Renal cortical epithelial cell (primary cell): ENCODE measurements at places on chromosomes 1 and 21.

GRCh38 chr21:28215214-28215954 lies 777.3 kb downstream of the LTN1 start:
- no peak for DNase-seq

GRCh38 chr1:160748878-160749269 lies 9.8 kb downstream of the SLAMF7 start:
- no peak for DNase-seq

DNA sequence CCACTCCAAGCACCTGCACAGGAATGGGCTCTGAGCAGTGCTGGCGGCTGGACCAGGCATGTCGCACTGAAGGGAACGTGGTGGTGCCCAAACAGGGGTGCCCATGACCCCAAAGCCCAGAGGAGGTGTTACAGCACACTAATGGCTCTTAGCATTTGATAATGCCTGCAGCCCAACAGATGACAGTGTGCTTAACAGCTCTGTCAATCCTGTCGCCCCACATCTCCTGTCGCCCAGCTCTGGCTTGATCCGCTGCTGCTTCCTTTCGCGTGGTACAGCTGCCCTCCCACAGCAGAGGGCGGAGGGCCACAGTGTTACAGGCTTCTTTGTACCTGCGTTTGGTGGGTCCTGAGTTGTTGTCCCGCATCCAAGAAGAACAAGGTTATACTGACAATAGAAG lies 32.2 kb upstream of the CR1L start:
- DNase-seq: no peak

DNA sequence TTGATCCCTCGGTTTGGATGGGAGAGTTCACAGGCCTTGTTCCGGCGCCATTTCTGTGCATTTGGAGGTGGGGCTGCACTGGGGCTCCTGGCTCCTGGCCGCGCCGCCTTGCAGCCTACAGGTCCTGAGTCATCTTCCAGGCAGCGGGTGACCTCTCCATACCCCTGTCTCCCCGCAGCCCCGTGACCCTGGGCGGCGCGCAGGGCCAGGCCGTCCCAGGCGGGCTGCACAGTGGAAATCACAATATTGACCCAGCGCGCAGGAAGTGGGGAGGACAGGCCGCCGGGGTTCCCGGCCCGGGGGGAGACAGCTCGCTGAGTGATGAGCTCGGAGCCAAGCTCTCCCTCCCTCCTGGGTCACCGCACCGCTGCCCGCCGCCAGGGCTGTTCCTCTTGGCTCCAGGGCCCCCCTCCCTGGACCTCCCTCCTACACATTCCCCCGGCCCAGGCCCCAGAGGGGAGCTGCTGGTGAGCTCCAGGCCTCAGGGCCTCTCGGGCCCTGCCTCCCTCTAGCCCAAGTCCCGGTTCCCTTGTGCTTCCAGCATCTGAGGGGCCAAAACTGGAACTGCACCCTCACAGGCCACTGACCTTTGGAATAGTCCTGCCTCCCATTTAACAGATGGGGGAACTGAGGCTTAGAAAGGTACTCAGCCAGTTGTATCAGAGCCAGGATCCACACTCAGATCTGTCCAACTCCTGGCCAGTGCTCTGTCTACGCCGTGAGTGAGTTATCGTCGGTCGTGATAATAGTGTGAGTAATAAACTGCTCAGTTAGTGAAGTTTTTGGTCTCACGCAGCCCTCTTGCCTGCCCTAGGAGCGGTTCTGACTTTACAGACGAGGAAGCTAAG lies 142.9 kb upstream of the WNT4 start:
- DNase-seq: no peak

GRCh38 chr1:210405316-210405715 lies 76.6 kb downstream of the HHAT start:
- no peak for DNase-seq

DNA sequence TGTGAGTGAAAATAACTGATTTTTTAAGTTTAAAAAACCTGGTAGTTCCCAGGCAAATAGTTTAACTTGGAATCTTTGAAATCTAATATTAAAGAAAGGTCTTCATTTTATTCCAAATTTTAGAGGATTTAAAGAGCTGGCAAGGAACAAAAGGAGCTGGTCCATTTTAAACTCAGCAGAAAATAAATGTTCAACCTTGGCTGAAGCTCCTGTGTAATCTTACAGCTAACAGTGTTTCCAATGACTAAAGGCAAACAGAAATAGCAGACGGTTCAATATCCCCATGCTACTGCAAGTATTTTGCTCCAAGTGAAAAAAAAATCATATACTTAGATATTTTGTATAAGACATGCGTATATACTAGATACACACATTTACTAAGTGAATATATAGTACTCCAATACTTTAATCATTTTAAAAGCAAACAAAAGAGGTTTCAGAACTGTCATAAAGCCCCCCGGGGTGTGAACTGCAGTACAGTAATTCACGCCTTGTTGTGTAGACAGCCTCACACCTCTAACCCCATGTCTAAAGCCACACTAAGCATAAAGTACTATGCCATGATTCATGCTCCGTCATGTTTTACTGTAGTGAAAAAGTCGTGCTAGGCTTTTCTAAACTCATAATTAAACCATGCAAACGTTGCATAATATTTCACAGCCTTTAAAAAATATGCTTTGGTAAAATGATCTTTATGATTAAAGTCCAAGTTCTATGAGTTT lies 132.2 kb downstream of the CLIC6 start:
- no peak for DNase-seq

DNA sequence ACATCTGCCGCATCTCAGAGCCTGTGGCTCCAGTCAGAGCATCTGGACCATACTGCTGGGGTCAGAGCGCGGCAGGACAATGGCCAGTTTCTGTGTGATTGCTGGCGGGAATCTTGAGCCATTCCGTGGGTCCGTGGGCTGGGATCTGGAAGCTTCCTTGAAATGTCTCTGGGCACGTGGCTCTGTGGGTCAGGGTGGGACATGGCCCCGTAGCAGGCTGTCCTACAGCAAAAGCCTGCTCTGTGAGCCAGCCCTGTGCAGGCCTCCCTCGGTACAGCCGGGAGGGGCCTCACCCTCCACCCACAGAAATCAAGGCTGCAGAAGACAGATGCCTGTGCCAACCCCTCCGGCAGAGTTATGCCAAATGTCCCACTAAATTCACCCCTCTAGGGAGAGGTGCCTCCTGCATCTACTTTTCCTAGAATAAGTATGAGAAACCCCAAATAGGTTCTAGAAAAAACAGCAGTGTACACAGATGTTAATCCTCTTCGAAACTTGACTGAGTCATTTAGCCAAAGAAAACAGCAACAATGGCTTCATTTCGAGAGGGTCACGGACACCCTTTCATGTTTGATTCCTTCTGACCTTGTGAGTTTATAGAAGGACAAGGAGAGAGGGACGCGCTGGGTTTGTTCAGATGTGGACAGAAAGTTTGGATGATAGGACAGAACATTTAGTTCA lies 27.8 kb downstream of the COL18A1 start:
- no peak for DNase-seq

DNA sequence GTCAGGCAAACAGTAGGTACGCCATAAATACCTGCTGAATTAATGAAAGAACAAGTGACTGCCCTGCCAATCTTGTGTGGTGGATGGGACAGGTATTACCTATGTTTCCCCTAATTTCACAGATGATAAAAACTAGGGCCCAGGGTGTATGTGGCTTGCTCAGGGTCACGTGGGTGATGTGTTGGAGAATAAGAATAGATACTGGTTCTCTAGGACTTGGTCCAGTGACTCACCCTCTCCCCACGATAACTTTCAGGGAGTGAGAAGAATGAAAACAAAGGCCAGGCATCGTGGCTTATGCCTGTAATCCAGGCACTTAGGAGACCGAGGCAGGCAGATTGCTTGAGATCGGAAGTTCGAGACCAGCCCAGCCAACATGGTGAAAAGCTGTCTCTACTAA lies 26.7 kb downstream of the SLC26A9 start:
- DNase-seq: peak; percentile 62

DNA sequence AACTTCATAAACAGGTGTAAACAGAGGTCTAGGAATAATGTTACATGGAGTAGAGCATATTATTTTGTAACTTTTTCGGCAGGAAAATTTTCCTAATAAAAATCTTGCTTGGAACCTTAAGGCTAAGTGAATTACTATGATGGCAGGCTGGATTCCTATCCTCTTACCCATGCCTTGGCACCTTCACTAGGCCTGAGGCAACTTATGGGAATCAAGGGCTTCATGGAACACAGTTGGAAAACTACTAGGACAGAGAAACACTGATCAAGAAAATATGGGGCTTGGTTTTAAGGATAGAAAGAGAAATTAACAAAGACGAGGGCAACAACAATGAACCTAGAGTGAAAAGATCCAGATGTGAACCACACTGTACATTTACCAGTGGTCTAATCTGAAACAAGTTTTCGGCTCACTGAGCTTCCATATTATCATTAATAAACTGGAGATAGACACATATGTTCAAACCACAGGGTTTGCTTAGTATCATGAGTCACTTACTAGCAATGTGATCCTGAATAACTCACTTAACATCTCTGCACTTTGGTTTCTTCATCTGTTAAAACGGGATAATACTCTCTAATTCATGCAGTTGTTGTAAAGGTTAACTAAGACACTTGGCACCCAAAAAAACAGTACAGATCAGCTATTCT lies 68.5 kb downstream of the GPATCH2 start:
- peak; percentile 90 for DNase-seq

DNA sequence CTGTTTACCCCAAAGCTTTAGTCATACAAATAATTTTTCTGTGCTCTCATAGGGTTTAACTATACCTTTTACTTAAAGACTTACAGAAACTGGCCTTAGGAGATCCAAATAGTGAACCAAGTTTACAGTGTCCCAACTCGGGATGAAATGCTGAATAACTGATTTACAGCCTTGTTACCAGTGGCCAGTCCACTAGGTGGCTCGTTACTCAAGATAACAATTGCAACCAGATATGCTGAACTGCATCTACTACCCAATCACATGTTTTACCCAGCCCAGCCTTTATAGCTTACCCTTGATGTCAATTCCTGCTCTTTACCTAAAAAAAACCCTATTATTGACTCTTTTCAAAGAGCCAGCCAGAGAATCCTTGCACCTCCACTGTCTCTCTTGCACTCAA lies 1148.8 kb upstream of the ADGRL4 start:
- peak; percentile 34 for DNase-seq

DNA sequence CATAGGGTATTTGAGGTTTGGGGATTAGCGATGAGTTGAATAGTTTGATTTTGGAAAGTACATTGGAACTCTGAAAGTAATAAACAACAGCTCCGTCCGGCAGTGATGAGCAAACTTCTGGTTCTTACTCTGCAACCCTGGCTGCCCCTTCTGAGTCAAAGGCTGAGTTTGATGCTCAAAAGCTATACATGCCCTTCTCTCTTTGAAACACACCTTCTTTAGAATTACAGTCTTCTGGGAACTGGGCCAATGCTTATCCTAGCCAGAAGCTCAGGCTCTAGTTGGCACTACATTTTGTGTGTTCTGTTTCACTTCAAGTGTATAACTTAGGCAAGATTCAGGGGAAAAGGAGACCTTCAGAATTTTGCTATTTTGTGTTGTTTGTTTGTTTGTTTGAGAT lies 9.3 kb downstream of the AHCYL1 start:
- no peak for DNase-seq

- no peak for DNase-seq
These were observed 16.8 kb downstream of the ATP8B2 start for GRCh38 chr1:154342132-154342531.

GRCh38 chr1:97567000-97567749 lies 353.7 kb downstream of the DPYD start:
- DNase-seq: no peak

DNA sequence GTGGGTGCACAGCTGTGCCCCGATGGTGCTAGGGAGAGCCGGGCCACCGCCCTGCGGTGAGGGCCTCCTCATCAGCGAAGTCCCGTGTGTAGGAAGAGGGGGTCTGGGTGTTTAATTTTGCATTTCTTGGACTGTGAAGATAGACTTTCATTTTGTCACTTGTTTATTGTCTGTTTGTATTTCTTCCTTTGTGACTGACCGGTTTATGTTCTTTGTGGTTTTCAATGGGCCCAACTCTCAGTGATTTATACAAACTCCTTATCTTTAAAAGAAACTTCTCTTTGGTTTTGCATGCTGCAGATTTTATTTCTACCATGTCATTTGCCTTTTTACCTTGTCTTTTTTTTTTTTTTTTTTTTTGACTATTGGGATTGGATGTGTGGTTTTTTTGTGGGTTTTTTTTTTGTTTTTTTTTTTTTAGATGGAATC lies 65.1 kb downstream of the COL18A1 start:
- DNase-seq: no peak

DNA sequence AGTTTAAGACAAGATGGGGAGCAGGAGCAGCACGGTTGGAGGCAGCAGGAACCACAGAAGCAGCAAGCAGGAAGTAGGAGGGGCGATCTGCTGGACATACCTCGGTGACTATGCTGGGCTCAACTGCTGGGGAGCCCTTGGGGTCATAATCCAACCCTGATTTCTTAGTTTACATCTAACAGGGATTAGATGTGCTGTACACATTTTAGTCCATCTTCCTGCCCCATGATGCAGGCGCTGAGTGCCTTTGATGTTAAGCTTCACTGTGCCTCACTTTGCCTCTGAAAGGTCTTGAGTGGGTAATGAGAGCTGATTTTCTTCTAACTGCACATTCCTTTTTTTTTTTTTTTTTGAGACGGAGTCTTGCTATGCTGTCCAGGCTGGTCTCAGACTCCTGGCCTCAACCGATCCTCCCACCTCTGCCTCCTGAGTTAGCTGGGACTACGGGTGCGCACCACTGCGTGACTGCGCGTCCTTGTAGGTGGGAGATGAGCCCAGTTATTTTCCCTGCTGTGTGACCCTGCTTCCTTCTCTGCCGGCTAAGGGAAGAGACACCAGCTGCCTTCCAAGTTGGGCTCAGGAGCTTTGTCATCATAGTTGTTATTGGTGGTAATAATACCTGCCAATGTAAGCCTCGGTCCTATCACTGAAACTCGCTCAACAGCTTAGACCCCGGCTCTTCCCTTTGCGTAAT lies 1.1 kb upstream of the RCAN3 start:
- DNase-seq: no peak

- DNase-seq: peak; percentile 90
These were observed 128.1 kb upstream of the ZNF648 start for GRCh38 chr1:182189535-182190066.

DNA sequence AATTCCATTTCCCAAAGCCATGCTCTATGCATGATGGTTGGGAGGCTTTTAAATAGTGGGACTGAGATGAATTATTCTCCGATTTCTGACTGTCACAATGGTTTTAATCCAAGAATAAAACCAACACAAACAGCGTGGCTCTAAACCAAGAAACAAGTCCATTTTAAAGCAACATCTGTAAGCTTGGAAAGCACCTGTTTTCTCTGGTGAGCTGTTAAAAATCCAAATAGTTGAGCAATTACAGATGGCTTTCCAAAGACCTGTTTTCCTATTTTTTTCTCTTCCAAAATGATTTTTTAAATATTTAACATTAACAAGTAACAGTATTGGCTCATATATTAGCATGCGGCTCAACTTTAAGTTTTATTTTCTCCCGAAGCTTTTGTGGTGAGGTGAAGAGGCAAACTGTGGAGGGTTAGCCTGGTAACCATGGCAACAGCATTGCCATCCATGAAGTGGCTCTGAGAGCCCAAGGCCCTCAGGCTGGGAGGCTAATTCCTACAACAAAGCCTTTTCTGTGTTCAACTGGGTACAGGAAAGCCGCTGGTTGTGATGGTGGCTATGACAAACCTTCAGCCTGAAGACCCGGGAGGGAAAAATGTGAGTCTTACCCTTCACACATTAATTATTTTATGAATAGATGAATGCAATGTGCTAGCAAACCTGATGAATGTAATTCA lies 56.7 kb upstream of the B3GALT5 start:
- peak; percentile 44 for DNase-seq

- DNase-seq: no peak
These were observed 112.7 kb upstream of the JUN start for GRCh38 chr1:58896246-58897183.
